ENCODE measurements at places on chromosomes 5 and 9. TPM values are rescaled to one million over a fixed set of nuclear protein-coding genes. Genes with fewer than 3 reads are reported as not detected.

GRCh38 chr9:108708448-108708847, 147.3 kb downstream of the ACTL7B start:
- no peaks in the 10 kb centered on the region for H3K27me3 ChIP-seq
- no peak overlapping the region for H3K4me3 ChIP-seq
- no peaks in the 10 kb centered on the region for H3K4me1 ChIP-seq
- H3K36me3 ChIP-seq, result no peaks in the 10 kb centered on the region
- DNase-seq, result no peak

DNA sequence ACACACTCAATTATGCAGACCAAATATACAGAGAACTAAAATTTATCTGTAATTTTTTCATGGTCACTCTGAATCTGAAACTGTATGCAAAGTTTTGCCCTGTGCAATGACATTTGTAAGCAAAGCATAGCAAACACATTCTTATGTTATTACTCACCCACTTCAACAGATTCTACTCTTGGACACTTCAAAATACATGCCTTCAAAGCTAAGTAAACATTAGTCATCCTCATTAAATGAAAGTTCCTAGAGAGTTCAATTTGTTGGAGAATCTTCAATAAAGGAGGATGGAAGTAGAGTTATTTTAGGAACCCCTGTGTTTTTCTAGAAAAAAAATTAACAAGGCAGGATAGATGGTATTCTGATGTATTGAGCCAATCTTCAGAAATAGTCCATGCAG, 639.7 kb upstream of the C9orf72 start:
- no peak overlapping the region for H3K27ac ChIP-seq
- no peak overlapping the region for H3K4me3 ChIP-seq
- H3K4me1 ChIP-seq, result no peaks in the 10 kb centered on the region
- no peaks in the 10 kb centered on the region for H3K36me3 ChIP-seq

- H3K27ac ChIP-seq, result no peak overlapping the region
- H3K4me3 ChIP-seq, result no peak overlapping the region
- H3K36me3 ChIP-seq, result no peaks in the 10 kb centered on the region
- no peaks in the 10 kb centered on the region for H3K4me1 ChIP-seq
These were observed 448.0 kb downstream of the CCDC171 start for GRCh38 chr9:16000811-16001210.

GRCh38 chr5:81007637-81008027, 47.5 kb downstream of the RASGRF2 start:
- DNase-seq, result no peak
- H3K27ac ChIP-seq, result no peak overlapping the region
- no peaks in the 10 kb centered on the region for H3K36me3 ChIP-seq

- H3K36me3 ChIP-seq, result no peaks in the 10 kb centered on the region
- no peaks in the 10 kb centered on the region for H3K27me3 ChIP-seq
- H3K4me1 ChIP-seq, result no peaks in the 10 kb centered on the region
These were observed 175.6 kb downstream of the HSD17B3 start for GRCh38 chr9:96126321-96126881.

DNA sequence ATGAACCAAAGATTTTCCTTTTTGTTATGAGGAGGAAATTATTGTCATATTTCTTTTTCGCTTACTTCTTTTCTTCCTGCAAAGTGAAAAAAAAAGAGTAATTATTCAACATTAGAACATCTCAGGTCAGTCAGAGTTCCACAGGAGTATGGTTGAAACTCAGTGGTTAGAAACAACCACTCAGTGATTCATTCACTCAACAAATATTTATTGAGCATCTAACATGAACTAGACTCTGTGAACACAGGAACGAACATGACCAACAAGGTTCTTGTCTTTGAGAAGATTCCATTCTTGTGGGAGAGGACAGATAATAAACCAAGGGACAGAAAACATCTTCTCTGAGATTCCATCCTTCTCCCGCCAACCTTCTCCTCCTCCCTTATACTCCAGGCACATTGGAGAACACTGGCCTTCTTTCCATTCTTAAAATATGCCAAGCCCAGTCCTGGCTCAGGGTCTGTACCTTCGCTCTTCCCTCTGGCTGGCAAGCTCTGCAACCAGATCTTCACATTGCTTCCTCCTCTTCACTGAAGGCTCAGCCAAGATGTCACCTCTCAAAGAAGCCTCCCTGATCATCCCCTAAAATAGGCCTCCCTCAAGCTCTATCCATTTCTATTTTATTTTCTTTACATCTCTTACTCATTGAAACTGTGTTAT, 6.8 kb upstream of the GRAMD2B start:
- no peaks in the 10 kb centered on the region for H3K27me3 ChIP-seq
- H3K4me1 ChIP-seq, result peaks cover 13% of the 10 kb centered on the region
- H3K36me3 ChIP-seq, result no peaks in the 10 kb centered on the region
- no peak for DNase-seq
- H3K27ac ChIP-seq, result peak overlapping the region; percentile 77

DNA sequence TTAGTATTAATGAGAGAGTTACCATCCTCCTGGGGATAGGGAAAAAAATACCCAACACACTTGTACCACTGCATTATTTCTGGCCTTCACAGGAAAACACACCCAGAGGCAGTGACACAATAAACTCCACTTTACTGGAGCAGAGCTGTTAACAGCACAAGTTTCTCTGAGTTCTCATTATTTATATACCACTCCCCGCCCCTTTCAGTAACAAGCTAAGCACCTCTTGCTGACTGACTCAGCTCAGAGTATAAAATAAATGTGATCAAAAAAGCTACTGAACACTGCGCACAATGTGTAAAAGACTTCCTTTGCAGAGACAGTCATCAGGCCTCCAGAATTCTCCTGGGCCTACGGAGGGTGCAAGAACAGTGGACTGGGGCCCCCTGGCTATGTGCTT, 21.6 kb downstream of the KLF9 start:
- H3K4me3 ChIP-seq, result peak overlapping the region; percentile 6
- H3K27me3 ChIP-seq, result no peaks in the 10 kb centered on the region
- H3K4me1 ChIP-seq, result peaks cover 23% of the 10 kb centered on the region
- no peak overlapping the region for H3K27ac ChIP-seq

DNA sequence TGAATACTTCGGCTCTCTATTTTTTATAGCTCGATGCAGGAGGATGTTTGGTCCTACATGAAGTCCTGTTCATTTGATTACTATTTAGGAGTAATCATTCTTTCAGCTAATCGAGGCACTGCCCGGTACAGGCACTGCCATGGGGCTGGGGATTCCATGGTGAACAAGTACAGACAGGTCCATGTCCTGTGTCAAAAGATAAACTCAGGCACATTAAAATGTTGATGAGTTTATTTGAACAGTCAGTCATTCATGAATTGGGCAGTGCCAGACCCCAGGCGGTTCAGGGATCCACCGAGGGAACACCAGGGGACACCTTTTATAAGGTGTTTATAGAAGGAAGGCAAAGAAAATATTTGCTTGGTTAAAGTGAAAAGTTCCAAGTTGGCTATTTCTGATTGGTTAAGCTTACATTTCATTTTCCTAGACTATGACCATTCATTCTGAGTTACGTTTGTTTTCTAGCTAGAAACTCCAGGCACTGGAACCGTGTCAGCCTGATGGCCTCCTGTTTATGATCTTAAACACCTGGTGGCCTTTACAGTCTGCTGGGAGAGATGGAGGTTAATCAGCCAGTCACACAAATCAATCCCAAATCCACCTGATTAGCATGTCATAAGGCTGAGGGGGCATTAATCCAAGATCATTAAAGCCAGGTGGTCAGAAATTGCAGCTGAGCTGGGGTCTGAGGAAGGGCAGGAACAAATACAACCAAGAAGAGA, 47.0 kb upstream of the TDRD7 start:
- H3K4me3 ChIP-seq, result no peak overlapping the region
- no peaks in the 10 kb centered on the region for H3K27me3 ChIP-seq
- no peak for DNase-seq
- no peaks in the 10 kb centered on the region for H3K4me1 ChIP-seq
- H3K36me3 ChIP-seq, result peaks cover 3% of the 10 kb centered on the region
- H3K27ac ChIP-seq, result no peak overlapping the region

- no peaks in the 10 kb centered on the region for H3K27me3 ChIP-seq
- no peak for DNase-seq
- no peaks in the 10 kb centered on the region for H3K36me3 ChIP-seq
- H3K4me3 ChIP-seq, result no peak overlapping the region
These were observed 57.4 kb upstream of the PRSS3 start for GRCh38 chr9:33737811-33738606.

DNA sequence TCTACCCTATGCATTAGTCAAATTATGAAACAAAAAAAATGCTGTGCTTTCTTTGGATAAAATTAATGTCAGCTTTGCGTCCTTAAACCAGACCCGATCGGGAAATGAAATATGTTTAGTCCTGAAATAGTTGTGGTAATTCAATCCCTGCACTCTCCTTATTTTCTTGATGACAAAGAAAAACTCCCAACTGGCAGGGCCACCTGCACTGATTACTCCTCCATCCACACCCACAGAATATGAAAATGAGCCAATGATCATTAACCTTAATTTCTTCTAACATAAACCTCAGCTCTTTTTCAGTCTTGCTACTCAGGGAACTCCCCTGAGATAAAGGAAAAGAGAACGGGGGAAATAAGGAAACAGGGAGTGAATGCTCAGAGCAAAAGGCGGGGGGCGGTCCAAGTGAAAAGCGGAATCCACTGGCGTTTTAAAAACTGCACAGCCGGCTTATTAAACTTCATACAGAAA, 245.3 kb downstream of the BNC2 start:
- no peaks in the 10 kb centered on the region for H3K4me1 ChIP-seq
- H3K27ac ChIP-seq, result no peak overlapping the region
- no peak for DNase-seq
- H3K27me3 ChIP-seq, result no peaks in the 10 kb centered on the region
- H3K36me3 ChIP-seq, result no peaks in the 10 kb centered on the region

DNA sequence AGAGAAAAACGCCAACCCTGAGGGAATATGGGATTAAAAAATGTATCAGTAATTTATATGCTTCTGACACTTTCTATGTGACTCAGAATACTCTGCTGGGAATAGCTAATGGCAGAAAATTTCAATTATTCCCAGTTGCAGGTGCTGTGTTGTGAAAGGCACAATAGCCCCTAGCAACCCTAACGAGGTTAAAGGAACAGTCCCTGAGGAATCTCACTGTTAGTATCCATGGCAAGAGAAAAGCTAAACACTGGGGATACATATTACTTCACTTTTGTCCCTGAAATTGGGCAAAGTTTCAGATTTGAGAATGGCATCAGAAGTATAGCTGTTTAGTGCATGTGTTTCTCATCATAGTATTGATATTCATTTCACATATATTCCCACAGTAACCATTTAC, 555.0 kb downstream of the RAB3C start:
- no peak for DNase-seq
- no peaks in the 10 kb centered on the region for H3K4me1 ChIP-seq
- H3K27me3 ChIP-seq, result no peaks in the 10 kb centered on the region
- no peak overlapping the region for H3K4me3 ChIP-seq

DNA sequence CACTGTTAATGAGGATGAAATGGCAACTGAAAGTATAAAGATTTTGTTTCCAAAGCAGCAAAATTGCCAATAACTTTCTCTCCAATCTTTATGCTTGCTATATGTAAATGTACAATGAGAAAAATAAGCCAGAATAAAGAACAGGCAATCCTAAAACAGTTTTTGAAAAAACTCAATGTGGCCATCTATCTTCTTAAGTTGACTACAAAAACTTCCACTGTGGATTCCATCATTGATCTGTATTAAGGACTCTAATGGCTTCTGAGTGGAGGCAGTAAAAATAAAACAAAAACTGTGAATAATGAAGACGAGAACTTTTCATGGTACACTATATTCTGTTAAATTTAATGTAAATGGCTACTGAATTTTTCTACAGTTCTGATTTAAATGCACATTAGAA, 382.9 kb downstream of the TMEM232 start:
- H3K36me3 ChIP-seq, result no peaks in the 10 kb centered on the region
- H3K4me3 ChIP-seq, result no peak overlapping the region
- no peak for DNase-seq
- H3K27me3 ChIP-seq, result no peaks in the 10 kb centered on the region
- no peak overlapping the region for H3K27ac ChIP-seq

GRCh38 chr5:88734191-88734640, 148.8 kb downstream of the MEF2C start:
- H3K36me3 ChIP-seq, result no peaks in the 10 kb centered on the region
- H3K27ac ChIP-seq, result peak overlapping the region; percentile 82
- H3K4me3 ChIP-seq, result peak overlapping the region; percentile 27
- DNase-seq, result no peak

GRCh38 chr9:136003411-136004218, 42.4 kb upstream of the UBAC1 start:
- H3K27ac ChIP-seq, result no peak overlapping the region
- no peak overlapping the region for H3K4me3 ChIP-seq
- no peak for DNase-seq
- H3K4me1 ChIP-seq, result no peaks in the 10 kb centered on the region
- H3K36me3 ChIP-seq, result peaks cover 3% of the 10 kb centered on the region

DNA sequence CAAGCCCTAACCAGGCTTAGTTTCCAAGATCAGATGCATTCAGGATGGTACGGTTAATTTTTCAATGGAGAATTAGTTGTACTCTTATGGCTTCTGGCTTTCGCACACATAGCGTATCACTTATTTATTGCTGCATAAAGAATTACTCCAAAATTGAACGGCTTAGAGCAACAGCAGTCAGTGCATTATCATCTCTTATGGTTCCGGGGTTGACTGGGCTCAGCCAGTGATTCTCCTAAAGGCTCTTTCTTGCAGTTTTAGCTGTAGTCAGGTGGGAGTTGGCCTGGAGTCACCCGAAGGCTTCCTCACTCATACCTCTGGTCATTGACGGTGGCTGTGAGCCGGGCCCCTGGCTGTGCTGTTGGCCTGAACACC, 595 bp upstream of the GRHPR start:
- H3K4me3 ChIP-seq, result peak overlapping the region; percentile 80
- peak overlapping the region; percentile 77 for H3K27ac ChIP-seq
- peaks cover 18% of the 10 kb centered on the region for H3K4me1 ChIP-seq
- H3K27me3 ChIP-seq, result no peaks in the 10 kb centered on the region

DNA sequence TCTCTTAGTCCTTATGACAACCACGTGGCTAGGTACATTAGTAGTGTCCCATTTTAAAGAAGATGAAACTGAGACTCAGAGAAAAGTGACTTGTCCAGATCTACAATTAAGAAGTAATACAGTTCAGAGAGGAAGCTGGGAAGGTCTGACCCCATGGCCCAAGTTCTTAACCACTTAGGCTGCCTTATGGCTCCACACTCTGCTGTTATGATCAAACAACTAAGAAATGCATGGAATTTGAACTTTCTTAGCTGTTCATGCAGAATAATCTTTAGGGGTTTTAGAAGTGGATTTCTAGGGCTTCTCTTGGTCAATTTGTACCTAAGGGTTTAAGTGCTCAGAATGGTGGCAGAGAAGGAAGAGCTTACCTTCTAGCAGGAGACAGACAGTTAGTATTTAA, 128.0 kb upstream of the MSX2 start:
- H3K36me3 ChIP-seq, result no peaks in the 10 kb centered on the region
- H3K27ac ChIP-seq, result no peak overlapping the region

The MCTP1 gene
- total RNA-seq, result 112 TPM

The CAVIN4 gene
- not detected for total RNA-seq

The MRPL22 gene
- 7.8 TPM for total RNA-seq

The TMEM252 gene
- total RNA-seq, result not detected

The SV2C gene
- not detected for total RNA-seq

The GABRA1 gene
- not detected for total RNA-seq

The FIBCD1 gene
- not detected for total RNA-seq

Data from ascending aorta (tissue), 2 donors.